ENCODE measurements at places on chromosomes 13 and 19.

GRCh38 chr19:35247526-35248309, 1.1 kb upstream of the LSR start:
- no peak for DNase-seq

DNA sequence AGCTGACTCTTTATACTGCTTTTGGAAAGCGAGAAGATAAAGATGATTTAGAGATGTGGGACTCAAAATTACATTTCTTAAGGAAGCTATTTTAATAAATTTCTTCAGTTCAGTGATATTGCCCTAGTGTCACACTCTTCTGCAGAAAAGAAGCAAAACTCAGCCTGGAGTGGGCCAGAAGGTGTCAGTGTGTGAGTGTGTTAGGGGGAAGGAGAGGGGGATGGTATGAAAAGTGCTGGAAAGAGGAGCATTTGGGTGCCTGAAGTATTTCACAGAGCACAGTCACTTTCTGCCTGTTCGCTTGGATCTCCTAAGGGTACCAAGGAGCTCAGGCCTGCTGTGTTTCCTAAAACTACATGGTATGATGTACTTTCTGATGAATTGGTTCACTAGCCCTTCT, 84.5 kb upstream of the FRY start:
- DNase-seq = no peak

GRCh38 chr13:69948016-69948415, 159.6 kb upstream of the ATXN8OS start:
- DNase-seq = no peak

DNA sequence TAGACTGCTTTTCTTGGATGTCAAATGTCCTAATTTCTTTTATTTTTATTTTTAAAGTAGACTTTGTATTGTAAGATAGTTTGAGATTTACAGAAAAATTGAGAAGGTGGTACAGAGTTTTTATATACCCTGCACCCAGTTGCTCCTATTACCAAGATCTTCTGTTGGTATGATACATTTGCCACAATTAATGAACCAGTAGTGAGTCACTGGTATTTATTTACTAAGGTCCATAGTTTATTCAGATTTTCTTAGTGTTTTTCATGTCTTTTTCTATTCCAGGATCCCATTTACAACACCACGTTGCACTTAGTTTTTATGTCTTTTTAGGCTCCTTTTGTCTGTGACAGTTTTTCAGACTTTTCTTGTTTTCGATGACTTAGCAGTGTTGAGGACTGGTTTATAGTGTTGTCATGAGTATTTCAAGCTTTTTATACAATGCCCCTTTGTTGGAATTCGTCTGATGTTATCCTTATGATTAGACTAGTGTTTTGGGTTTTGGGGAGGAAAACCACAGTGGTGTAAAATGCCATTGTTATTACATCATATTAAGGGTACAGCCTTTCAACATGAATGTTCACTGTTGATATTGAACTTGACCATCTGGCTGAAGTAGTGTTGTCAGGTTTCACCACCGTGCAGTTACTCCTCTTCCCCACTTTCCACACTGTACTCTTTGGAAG, 35.9 kb downstream of the COG3 start:
- no peak for DNase-seq

DNA sequence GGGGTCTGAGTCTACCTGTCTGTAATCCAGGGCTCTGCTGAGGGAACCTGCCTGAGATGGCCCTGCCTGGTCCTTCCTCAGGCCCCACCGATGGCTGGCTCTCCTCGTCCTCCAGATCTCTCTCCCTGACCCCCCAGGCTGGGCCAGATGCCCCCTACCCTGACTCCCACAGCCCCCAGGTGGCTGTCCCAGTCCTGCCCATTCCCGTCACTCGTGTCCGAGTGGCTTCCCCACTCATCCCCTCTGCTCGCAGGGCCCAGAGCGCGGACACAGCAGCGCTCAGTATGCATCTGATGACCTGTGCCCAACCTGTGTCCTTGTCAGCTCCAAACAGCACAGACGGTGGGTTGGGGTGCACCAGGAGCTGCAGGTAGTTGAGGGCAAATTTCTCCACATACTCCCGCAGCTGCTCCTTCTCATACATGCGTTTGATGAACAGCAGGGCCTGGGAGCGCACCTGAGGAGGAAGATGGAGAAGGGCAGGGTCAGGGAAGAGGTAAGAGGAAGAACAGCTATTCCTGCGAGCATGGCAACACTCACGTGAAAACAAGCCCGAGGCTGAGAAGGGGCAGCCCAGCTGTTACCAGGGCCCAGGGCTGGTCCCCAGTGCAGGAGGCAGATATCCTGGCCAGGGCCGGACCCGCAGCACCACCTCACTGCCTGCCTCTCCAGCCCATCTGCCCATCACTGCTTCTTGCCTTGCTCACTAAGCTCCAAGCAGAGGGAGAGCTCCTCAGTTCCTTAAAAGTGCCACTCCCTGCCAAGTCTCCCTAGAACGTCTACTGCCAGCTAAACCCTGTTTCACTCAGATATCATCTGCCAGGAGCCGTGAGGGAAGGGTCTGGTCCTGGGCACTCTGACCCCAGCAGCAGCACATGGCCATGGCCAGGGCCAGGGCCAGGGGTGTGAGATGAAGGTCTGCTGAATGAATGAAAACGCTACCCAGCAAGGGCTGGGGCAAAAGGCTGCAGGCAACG, 11.1 kb upstream of the RSPH6A start:
- no peak for DNase-seq

GRCh38 chr19:1156305-1156801, 17.7 kb downstream of the SBNO2 start:
- no peak for DNase-seq
